ENCODE measurements at places on chromosomes 12 and 14.

- no peak for DNase-seq
Observed at GRCh38 chr12:126757326-126757725, 1509.6 kb upstream of the TMEM132C start.

DNA sequence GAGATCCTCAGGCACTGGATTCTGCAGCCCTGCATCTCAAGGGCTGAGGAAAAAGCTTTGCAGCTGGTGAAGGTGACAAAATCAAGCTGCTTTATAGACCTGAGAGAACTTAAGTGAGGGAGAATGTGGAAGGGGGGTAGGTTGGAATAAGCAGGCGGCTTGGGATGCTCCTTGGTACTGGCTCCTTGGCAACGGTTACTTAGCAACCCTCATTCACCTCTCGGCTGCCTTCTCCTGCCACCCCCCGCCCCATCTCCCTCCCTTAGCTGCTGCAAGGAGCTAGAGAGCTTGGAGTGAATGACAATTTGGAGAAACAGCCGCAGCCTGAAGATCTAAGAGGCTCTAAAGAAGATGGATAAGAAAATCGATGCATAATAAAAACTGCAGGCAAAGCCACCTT, 44.1 kb upstream of the CISTR start:
- no peak for DNase-seq

GRCh38 chr12:27486961-27487360, 37.0 kb upstream of the PPFIBP1 start:
- DNase-seq = no peak

GRCh38 chr12:47814539-47815170, 5.0 kb downstream of the HDAC7 start:
- no peak for DNase-seq

DNA sequence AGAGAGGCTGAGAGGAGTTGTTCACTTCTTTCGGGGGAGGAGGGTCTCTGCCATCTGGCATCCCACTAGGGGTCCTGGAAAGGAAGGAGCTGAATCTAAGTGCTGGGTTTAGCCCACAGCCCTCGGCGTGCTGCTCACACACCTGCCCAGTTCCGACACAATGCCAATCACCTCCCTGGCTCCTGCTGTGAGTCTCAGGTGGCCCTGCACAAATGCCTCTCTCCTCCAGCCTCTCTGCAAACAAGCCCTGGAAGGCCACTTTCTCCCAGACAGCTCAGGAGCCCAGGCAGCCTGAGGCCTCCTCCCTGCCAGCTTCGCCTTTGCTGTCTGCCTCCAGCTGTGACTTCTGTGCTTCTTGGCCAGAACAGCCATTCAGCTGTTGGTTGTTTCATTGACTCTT, 51.2 kb downstream of the SMIM41 start:
- no peak for DNase-seq

DNA sequence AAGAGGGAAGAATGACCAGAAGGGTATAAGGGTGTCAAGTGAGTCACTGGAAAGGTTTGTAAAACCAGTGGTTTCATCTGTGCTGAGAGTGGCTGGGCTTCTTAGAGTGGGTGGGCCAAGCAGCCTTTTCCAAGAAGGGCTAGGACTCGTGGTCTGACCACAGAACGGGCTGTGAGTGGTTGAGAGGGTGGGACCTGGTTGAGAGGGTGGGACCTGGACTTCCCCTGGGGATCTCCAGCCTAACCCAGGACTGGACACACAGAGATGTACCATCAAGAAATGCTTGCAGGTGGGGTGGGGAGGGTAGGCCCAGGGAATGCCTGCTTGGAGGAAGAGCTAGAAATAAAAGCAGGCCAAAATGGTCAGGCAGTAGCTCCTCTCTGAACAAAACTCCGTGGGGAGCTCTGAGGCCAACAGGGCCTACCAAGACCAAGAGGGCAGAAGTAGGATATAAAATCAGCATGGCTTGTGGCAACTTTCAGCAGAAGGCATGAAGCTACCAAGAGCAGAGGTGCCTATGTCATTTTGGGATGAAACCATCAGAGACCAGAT, 140.5 kb downstream of the FOXN3 start:
- DNase-seq = peak; percentile 10

- DNase-seq = no peak
Observed at GRCh38 chr14:96583569-96584041, 81.4 kb downstream of the PAPOLA start.

DNA sequence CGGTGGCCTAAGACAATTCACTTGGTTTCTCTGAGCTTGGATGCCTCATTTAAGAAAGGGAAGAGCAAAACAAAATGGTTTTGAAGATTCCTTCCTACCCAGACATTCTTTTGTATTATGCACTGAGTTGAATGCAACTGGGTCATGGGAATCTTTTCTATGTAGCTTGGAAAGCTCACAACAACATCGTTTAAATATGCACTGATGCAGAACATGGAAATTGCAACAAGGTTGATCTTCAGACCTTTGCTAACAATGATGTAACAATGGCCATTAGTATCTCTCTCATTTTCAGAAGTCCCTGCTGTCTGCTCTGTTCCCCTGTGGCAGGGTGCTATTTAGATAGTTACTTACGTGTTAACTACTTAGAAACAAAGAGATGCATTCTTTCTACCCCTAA, 30.1 kb upstream of the IGF1 start:
- no peak for DNase-seq

DNA sequence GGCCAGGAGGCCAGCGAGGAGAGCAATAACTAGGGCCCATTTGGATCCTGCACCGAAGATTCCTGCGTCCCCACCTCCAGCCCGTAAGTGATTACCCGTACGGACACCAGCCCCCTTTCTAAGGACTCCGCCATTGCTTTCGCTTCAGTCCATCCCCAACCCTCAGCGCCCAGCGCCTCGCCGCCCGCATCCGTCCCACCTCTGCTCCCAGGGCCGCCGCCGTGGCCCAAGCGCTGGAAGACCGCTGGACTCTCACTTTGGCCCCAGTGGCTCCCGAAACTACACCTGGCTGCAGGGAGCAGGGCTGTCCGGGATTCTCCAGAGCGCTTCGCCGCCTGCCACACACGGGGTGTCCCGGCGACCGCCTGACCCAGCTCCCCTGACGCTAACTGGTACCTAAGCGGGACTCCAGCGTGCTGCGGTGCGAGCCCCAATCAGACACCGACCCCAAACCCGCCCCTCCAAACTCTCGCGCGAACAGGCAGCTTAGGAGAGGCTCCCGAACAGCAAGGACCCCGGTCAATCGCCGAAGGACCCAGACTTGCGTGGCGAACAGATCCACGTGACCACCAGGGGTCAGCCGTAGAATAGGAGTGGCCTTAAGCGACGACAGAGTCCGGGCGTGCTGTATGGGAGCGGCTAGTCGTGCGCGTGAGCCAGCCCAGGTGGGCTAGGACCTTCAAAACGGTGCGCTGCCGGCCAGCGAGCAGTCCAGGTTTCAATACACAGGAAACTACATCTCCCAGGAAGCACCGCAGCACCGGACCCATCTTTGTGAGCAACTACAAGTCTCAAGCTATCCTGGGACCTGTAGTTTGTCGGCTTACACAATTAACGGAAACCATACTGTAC, at the start of gene CNPY2:
CNPY2 (minus strand) TSS at position 367 of the 852 bp plus-strand sequence. CDS start 771 bp downstream, outside the sequence.
- DNase-seq = peak; percentile 98

DNA sequence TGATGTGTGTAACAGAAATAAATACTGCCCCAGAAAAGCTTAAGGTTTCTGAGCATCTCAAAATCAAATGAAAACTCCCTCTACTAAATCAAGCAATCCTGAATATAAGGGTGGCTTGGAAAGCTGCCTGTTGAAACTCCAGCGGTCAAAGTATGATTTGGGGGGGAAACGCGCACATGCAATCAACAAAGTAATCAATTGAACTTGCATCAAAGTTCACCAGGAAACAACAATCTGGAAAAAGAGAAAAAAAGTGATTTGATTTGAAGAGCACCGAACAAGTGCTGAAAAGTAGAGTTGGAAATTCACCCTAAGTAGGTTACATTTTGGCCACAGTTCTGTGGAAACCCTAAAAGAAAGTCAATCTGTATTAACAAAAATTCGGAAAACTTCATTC, 700 bp downstream of the CNIH1 start:
- no peak for DNase-seq

DNA sequence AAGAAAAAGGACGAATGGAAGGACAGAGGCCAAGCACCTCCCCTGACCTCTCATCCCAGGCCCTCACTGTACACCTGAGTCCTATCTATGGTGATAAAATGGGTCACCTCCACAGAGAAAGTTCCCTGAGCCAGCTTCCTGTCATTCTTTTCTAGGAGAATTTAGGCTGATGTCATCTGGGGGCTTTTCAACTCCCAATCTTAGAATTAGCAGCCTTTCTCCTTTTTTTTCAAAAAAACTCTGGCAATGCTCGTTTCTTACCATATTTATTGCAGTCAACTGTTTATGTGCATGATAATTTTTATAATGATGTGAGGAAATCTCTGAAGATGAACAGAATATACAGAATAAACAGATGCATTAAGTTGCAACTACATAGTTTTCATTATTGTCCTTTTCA, 177.6 kb downstream of the SNAPC1 start:
- no peak for DNase-seq

DNA sequence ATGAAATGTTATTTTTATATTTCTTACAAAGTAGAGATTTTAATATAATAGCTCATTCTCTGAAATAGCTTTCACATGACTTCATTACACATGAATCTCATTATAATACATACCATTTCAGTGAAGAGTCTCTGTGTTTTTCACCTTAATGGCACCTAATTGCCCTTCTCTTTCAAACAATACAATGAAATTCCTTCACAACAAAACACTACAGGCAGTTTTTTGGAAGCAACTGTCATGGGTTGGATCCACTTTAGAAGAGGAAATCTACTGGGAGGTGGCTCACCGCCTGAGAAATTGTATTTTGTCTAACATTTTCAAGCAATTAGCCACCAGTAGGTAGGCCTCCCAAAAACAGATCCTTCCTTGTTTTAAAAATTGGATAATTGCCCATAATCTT, 40.3 kb upstream of the RGS6 start:
- DNase-seq = no peak

- DNase-seq = no peak
Observed at GRCh38 chr14:98999345-98999744, 272.7 kb downstream of the BCL11B start.

GRCh38 chr14:32192712-32193373, 9.0 kb upstream of the RNU6-7 start:
- no peak for DNase-seq

GRCh38 chr14:100285021-100285912, 21.0 kb downstream of the SLC25A29 start:
- DNase-seq = peak; percentile 67

DNA sequence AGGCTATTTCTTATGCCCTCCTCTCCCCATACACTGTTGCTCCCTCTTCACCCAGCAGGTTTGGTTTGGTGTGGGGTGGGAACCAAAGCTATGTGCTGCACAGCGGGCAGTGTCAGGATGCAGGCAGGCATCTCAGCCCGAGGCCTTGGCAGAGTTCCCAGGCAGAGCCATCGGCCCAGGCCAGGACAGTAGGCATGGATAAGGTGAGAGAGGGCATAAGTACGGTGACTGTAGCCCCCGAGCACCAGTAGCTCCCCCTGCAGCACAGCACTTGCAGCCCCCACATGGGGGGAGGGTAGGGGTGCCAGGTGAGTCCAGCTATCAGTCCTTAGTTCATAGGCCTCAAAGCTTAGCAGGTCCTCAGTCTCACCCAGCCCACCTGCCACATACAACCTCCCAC, 7.2 kb downstream of the KLHL33 start:
- peak; percentile 32 for DNase-seq

DNA sequence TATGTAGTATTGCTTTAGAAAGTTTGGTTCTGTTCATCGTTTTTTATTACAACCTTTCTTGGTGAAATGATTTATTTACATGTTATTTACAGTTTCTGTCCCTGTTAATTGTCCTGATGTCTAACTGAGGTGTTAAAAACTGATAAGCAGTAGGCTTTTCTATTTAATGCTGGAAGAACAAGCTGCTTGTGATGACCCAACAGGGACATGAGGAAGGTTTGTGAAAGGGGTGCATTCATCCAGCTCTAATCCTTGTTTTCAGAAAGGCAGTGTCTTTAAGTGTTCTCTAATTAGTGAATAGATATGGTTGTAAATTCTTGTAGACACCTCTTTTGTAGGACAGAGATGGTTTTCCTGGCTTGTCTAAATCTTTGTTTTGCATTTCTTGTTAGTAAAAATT, 191.4 kb downstream of the FOXA1 start:
- no peak for DNase-seq

DNA sequence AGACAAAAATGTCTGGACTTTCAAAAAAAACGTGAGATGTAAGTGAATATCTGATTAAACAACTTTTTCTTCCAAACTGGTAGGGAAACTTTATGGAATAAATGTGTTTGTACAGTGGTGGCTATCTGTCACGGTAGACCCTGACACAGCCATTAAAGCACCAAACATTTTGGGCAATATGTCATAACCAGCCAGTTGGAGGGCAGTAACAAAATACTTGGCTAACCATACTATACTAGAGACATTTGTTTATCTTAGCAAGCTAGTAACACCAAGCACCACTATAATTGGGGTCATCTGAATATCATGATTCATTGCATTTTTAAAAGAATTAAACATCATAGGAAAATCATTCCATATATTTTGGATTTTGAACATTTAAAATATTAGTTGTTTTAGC, 6.0 kb upstream of the MYF6 start:
- no peak for DNase-seq

GRCh38 chr14:30541318-30541717, 17.6 kb upstream of the G2E3 start:
- no peak for DNase-seq

GRCh38 chr14:90137807-90138206, 76.0 kb downstream of the KCNK13 start:
- DNase-seq = no peak

GRCh38 chr12:102009796-102010195, 52.0 kb downstream of the WASHC3 start:
- no peak for DNase-seq

GRCh38 chr12:52394836-52395405, 9.5 kb upstream of the KRT84 start:
- no peak for DNase-seq

- DNase-seq = no peak
Observed at GRCh38 chr12:128820723-128821432, 2.9 kb downstream of the SLC15A4 start.

GRCh38 chr14:64217308-64217707, 76.9 kb downstream of the ESR2 start:
- DNase-seq = no peak

DNA sequence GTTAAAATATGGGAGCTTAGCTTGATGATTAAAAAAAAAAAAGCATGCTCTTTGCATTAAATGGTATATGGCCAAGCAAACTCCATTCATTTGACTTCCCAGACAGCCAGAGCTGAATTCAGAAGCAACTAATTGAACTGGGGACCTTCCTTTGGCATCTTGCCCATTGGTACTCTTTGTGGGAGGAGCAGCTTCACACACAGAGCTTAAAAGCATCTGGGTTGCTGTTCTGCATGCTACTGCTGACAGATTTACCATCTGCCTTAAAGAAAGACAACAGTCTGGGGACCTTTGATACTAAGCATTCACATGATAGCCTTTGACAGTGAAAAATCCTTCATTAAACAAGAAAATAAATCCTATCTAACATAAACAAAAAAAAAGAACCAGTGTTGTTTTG, 977.9 kb downstream of the TMTC2 start:
- DNase-seq = no peak
